Dermis microvascular lymphatic vessel endothelial cell (primary cell): ENCODE measurements at places on chromosomes 4 and X. TPM values are rescaled to one million over a fixed set of nuclear protein-coding genes. Genes with fewer than 3 reads are reported as not detected.

MID2 gene
- total RNA-seq, result 38.1 and 62.7 TPM in 2 replicates

USP27X gene
- total RNA-seq, result 2.2 and 3.0 TPM in 2 replicates

ZRSR2 gene
- 1.9 and 2.1 TPM in 2 replicates for total RNA-seq

ITIH6 gene
- not detected in 2 replicates for total RNA-seq

XIAP gene
- total RNA-seq, result 36.0 and 37.2 TPM in 2 replicates

CISD2 gene
- 31.2 and 36.7 TPM in 2 replicates for total RNA-seq

FANCB gene
- 1.8 and 3.6 TPM in 2 replicates for total RNA-seq

TRIML1 gene
- total RNA-seq, result under 0.01 TPM in 2 replicates

MOSPD2 gene
- 7.6 and 8.7 TPM in 2 replicates for total RNA-seq

GUCY1B1 gene
- 7.3 and 8.7 TPM in 2 replicates for total RNA-seq

MSMO1 gene
- 79.0 and 134 TPM in 2 replicates for total RNA-seq

CUL4B gene
- 35.0 and 38.8 TPM in 2 replicates for total RNA-seq

C1QTNF7 gene
- total RNA-seq, result not detected in 2 replicates

GALNT7 gene
- total RNA-seq, result 19.1 and 21.2 TPM in 2 replicates

SLC6A14 gene
- not detected in 2 replicates for total RNA-seq

UNC5C gene
- total RNA-seq, result not detected in 2 replicates

ARHGEF38 gene
- not detected in 2 replicates for total RNA-seq

SPP1 gene
- not detected in 2 replicates for total RNA-seq

PRSS12 gene
- total RNA-seq, result 5.9 and 17.8 TPM in 2 replicates

CT47B1 gene
- not detected in 2 replicates for total RNA-seq

CDS1 gene
- under 0.01 TPM in 1 of 2 replicates, not detected in the other for total RNA-seq

TMEM154 gene
- 0.63 and 1.8 TPM in 2 replicates for total RNA-seq

MAGEA8 gene
- total RNA-seq, result not detected in 2 replicates

F11 gene
- total RNA-seq, result not detected in 2 replicates

PNMA5 gene
- not detected in 2 replicates for total RNA-seq

INTU gene
- total RNA-seq, result 1.0 and 1.5 TPM in 2 replicates

MAGEB2 gene
- not detected in 2 replicates for total RNA-seq

BDH2 gene
- 15.1 and 23.8 TPM in 2 replicates for total RNA-seq

RNF128 gene
- total RNA-seq, result 0.13 TPM in 1 of 2 replicates, not detected in the other

BEX5 gene
- total RNA-seq, result 0.90 and 1.6 TPM in 2 replicates

SERTM2 gene
- not detected in 2 replicates for total RNA-seq

SLC10A6 gene
- total RNA-seq, result 0.26 and 2.1 TPM in 2 replicates

HELT gene
- total RNA-seq, result not detected in 2 replicates

CD99 gene
- total RNA-seq, result 199 and 231 TPM in 2 replicates

ZNF185 gene
- 6.5 and 8.5 TPM in 2 replicates for total RNA-seq

ETDB gene
- not detected in 2 replicates for total RNA-seq

CT45A3 gene
- total RNA-seq, result not detected in 2 replicates

PNMA6A gene
- 0.39 and 1.0 TPM in 2 replicates for total RNA-seq

SPINK2 gene
- total RNA-seq, result not detected in 2 replicates

MUC7 gene
- total RNA-seq, result not detected in 2 replicates
